B cell (primary cell): ENCODE measurements at places on chromosomes 1 and 21. TPM values are rescaled to one million over a fixed set of nuclear protein-coding genes. Genes with fewer than 3 reads are reported as not detected.

DNA sequence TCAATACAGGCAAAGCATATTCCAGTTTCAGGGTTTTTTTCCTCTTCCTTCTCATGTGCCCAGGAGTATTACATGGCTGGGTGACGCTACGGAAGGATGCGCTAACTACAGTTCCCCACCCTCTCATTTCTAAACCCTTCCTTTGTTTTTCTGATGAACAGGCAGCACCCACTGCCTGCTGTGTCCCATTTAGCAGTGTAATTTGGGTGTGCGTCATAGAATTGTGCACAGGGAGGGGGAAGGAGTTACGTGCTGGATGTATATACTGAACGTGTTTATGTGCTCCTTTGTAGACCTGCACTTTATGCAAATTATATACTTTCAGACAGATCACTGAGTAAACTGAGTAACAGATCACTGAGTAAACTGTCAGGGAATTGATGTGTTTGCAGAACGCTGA, 44.5 kb downstream of the ELAPOR1 start:
- H3K36me3 ChIP-seq: no peaks in the 10 kb centered on the region
- no peak for DNase-seq
- H3K27me3 ChIP-seq: no peaks in the 10 kb centered on the region
- no peak overlapping the region for H3K27ac ChIP-seq

DNA sequence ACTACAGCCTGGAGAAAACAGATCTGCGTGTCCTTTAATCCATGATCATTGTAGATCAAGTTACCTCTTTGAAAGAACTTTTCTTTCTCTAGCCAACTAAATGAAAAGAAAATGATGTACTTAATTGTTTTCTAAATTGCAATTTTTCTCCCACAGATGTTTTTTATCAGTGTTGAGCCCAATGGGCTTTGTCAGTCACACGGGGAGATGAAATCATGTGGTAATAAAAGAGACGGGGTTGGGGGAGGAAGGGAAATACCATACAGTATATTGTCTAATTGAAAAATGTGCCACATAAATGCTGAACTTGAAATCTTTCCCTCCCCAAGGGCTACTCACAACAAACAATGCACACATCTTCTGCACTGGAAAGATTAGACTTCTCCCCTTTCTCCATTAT, 58.4 kb downstream of the NTMT2 start:
- DNase-seq: no peak
- H3K27me3 ChIP-seq: peaks cover under 1% of the 10 kb centered on the region
- H3K4me3 ChIP-seq: no peak overlapping the region
- H3K36me3 ChIP-seq: no peaks in the 10 kb centered on the region
- no peaks in the 10 kb centered on the region for H3K4me1 ChIP-seq

The RIPPLY3 gene
- not detected in 2 replicates for total RNA-seq

DNA sequence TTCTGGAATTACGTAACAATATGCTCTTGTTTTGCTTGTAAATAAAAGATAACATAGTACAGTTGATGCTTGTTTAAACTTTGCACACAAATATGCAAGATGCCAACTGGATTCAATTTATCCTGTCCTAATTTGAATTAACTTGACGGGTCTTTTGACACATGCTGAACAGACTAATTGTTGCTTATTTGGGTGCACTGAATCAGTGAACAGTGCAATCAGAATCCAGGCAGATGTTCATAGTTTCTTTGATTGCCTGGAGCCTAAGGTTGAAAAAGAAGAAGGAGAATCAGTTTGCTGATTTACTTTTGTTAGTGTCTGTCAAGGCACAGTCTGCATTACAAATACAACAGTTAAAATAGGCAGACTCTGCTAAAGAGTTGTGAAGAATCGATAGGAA, 307.9 kb downstream of the COL11A1 start:
- no peaks in the 10 kb centered on the region for H3K4me1 ChIP-seq
- H3K36me3 ChIP-seq: no peaks in the 10 kb centered on the region
- no peak overlapping the region for H3K4me3 ChIP-seq
- DNase-seq: no peak

The FNDC5 gene
- total RNA-seq: 0.75 and 0.76 TPM in 2 replicates

The AVPR1B gene
- 0.59 TPM in 1 of 2 replicates, not detected in the other for total RNA-seq

The HRNR gene
- not detected in 2 replicates for total RNA-seq

DNA sequence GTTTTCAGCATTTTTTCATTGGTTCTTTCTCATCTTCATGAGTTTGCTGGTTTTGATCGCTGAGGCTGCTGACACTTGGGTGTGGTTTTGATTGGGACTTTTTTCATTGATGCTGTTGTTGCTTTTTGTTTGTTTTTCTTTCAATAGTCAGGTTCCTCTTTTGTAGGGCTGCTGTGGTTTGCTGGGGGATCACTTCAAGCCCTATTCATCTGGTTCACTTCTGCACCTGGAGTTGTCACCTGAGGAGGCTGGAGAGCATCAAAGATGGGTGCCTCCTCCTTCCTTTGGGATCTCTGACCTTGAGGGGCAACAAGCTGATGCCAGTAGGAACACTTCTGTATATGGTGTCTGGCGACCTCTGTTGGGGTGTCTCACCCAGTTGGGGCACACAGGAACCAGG, 1279.9 kb upstream of the TMPRSS15 start:
- H3K27me3 ChIP-seq: no peaks in the 10 kb centered on the region
- no peaks in the 10 kb centered on the region for H3K36me3 ChIP-seq
- no peak overlapping the region for H3K27ac ChIP-seq
- DNase-seq: no peak
- no peaks in the 10 kb centered on the region for H3K4me1 ChIP-seq

DNA sequence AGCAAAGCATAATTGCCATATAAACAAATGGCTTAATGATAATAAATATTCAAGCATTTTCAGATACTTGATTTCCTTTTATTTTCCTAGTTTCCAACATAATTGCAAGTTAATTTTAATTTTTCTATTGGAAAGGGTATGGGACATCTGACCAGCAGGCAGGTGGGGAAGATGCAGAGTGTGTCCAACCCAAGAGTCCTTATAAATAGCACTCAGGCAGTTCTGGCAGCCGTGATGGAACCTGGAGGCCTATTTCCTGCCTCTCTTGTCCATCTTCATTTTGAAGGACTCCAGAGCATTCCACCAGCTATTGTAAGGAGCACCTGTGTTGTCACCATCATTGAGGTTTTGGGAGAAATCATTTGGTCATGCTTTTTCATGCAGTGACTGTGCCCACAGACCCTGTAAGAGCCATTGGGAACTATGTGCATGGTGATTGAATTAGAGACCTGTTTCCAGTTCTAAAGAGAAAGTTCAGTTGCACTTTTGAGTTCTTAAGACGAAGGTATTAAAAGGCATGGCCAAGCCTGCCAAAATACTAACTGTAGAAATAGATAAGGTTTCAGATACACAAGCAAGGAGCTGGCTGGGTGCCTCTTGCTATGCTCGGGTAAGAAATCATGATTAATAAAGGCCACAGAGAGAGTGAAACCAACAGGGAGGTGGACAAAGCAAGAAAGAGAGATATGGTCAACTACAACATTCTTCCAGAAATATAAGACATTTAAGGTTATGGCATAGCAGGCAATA, 92.3 kb downstream of the SPATA46 start:
- H3K4me1 ChIP-seq: no peaks in the 10 kb centered on the region
- H3K27me3 ChIP-seq: peaks cover 4% of the 10 kb centered on the region

- H3K4me3 ChIP-seq: no peak overlapping the region
- H3K27ac ChIP-seq: no peak overlapping the region
- H3K27me3 ChIP-seq: no peaks in the 10 kb centered on the region
- peaks cover 1% of the 10 kb centered on the region for H3K36me3 ChIP-seq
Observed at GRCh38 chr1:110355321-110355720, 16.1 kb downstream of the RBM15 start.

GRCh38 chr1:231613419-231614349, 12.9 kb upstream of the DISC1 start:
- DNase-seq: peak; percentile 27
- peaks cover 58% of the 10 kb centered on the region for H3K4me1 ChIP-seq
- H3K36me3 ChIP-seq: no peaks in the 10 kb centered on the region
- peaks cover 4% of the 10 kb centered on the region for H3K27me3 ChIP-seq
- H3K4me3 ChIP-seq: peak overlapping the region; percentile 4

- H3K27ac ChIP-seq: no peak overlapping the region
- peaks cover 14% of the 10 kb centered on the region for H3K4me1 ChIP-seq
- H3K36me3 ChIP-seq: no peaks in the 10 kb centered on the region
- no peak for DNase-seq
- no peak overlapping the region for H3K4me3 ChIP-seq
Observed at GRCh38 chr1:224502459-224503160, 68.0 kb upstream of the WDR26 start.

- no peaks in the 10 kb centered on the region for H3K4me1 ChIP-seq
- peaks cover 56% of the 10 kb centered on the region for H3K36me3 ChIP-seq
- no peaks in the 10 kb centered on the region for H3K27me3 ChIP-seq
- H3K27ac ChIP-seq: no peak overlapping the region
- H3K4me3 ChIP-seq: no peak overlapping the region
Observed at GRCh38 chr1:222627232-222627631, 9.3 kb downstream of the MIA3 start.

The UTS2 gene
- total RNA-seq: 5.0 and 5.5 TPM in 2 replicates

The HES3 gene
- total RNA-seq: not detected in 2 replicates

DNA sequence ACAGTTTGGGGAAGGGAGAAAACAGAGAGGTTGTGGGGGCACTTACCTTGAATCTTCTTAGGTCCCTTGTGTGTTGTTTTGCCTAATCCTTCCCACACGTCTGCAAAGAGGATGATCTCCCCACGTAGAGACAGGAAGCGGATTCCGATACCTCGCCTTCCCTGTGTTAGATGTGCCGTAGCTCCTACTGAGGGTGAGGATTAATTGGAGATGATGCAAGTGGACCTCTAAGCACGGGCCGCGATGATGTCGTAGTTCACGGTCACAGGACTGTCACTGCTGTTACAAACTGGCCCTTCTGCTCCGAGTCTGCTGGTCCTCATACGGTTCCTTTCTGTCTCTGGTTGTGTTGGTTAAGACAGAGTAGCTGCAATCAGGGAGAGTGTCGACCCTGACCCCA, 27.7 kb downstream of the GALNT2 start:
- H3K27me3 ChIP-seq: no peaks in the 10 kb centered on the region
- H3K36me3 ChIP-seq: peaks cover 2% of the 10 kb centered on the region
- peaks cover 5% of the 10 kb centered on the region for H3K4me1 ChIP-seq
- no peak overlapping the region for H3K4me3 ChIP-seq
- no peak overlapping the region for H3K27ac ChIP-seq
- DNase-seq: no peak

DNA sequence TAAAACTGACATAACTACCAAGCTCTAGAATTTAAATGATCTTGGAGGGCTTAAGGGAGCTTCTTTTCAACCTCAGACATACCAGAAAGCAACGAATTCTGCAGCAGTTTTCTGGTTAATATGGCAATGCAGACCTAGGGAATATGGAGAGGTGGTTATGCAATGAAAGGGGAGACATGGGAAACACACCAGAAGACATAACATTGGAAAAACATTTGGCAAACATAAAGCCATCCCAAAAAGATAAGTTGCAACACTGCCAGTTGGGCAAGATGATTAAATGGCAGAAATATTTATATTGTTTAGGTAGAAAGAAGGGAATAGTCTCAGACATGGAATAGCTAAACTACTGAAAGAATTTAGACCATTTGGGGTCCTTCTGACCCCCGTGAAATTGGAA, 104.5 kb downstream of the KCNJ6 start:
- no peaks in the 10 kb centered on the region for H3K27me3 ChIP-seq
- no peak overlapping the region for H3K27ac ChIP-seq
- no peak overlapping the region for H3K4me3 ChIP-seq
- no peaks in the 10 kb centered on the region for H3K36me3 ChIP-seq
- H3K4me1 ChIP-seq: no peaks in the 10 kb centered on the region
- DNase-seq: no peak

- H3K36me3 ChIP-seq: no peaks in the 10 kb centered on the region
- no peak for DNase-seq
- no peak overlapping the region for H3K4me3 ChIP-seq
- no peak overlapping the region for H3K27ac ChIP-seq
- peaks cover 16% of the 10 kb centered on the region for H3K27me3 ChIP-seq
- H3K4me1 ChIP-seq: peaks cover 16% of the 10 kb centered on the region
Observed at GRCh38 chr1:157960773-157961172, 32.7 kb upstream of the KIRREL1 start.

The KRTAP22-2 gene
- total RNA-seq: not detected in 2 replicates

DNA sequence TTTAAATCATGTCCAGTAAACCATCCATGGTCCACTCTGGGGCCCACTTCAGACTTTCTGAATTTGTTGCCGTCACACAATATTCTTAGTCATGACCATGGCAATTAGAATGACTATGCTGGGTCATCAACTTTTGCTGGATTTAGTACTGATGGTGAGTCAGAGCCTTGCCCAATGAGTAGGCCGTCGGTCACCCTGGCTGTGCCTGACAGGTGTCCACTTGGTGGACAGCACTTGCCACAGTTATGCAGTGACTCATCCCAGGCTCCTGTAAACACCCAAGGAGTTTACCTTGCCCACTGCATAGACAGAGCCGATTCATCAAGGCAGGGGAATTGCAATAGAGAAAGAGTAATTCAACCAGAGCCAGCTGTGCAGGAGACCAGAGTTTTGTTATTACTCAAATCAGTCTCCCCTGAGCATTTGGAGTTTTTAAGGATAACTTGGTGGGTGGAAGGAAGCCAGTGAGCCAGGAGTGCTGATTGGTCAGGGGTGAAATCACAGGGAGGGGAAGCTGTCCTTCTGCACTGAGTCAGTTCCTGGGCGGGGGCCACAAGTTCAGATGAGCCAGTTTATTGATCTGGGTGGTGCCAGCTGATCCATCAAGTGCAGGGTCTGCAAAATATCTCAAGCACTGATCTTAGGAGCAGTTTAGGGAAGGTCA, 333.8 kb downstream of the PTPRU start:
- H3K4me1 ChIP-seq: no peaks in the 10 kb centered on the region
- DNase-seq: no peak
- no peak overlapping the region for H3K4me3 ChIP-seq
- no peaks in the 10 kb centered on the region for H3K36me3 ChIP-seq

DNA sequence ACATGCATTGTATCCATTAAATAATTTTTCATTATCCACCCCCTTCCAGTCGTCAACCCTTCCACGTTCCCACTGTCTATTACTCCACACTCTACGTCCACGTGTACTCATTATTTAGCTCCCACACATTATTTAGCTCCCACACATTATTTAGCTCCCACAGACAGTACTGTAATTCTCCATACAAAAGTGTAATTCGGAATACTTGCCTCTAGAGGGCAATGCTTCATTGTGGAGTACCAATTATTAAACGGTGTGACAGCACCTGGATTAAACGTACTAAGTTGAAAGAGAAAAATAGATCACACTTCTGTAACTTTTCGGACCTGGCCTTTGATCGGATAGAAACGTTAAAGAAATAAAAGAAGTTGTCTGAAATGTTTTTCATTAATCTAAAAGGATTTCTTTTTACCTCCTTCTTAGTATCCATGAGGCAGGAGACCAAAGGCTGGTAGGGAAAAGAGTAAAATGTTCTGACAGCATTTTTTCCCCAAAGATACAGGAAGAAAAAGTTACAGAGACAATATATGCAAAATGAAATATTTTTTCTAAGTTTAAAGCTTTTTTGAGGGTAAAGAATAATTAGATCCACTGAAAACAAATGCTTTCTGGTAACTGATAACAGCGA, 99.2 kb downstream of the LHX8 start:
- H3K4me3 ChIP-seq: no peak overlapping the region
- no peak overlapping the region for H3K27ac ChIP-seq
- H3K4me1 ChIP-seq: no peaks in the 10 kb centered on the region
- DNase-seq: peak; percentile 57
- no peaks in the 10 kb centered on the region for H3K36me3 ChIP-seq
- H3K27me3 ChIP-seq: no peaks in the 10 kb centered on the region

The DNASE2B gene
- total RNA-seq: not detected in 2 replicates

The OVAAL gene
- not detected in 2 replicates for total RNA-seq

- H3K27me3 ChIP-seq: no peaks in the 10 kb centered on the region
- H3K4me3 ChIP-seq: no peak overlapping the region
- DNase-seq: no peak
- peaks cover 18% of the 10 kb centered on the region for H3K4me1 ChIP-seq
Observed at GRCh38 chr1:40662151-40662550, 3.3 kb downstream of the RIMS3 start.
